ENCODE measurements at places on chromosomes 12 and 14. TPM values are rescaled to one million over a fixed set of nuclear protein-coding genes. Genes with fewer than 3 reads are reported as not detected.
A peak's percentile ranks its signal among the peaks of the same experiment; 100 is the strongest.

FAM181A gene
- not detected for total RNA-seq

GPR132 gene
- 51.2 TPM for total RNA-seq

SDSL gene
- not detected for total RNA-seq

MMP17 gene
- 0.48 TPM for total RNA-seq

PLD4 gene
- not detected for total RNA-seq

KLRD1 gene
- 1.1 TPM for total RNA-seq

DNA sequence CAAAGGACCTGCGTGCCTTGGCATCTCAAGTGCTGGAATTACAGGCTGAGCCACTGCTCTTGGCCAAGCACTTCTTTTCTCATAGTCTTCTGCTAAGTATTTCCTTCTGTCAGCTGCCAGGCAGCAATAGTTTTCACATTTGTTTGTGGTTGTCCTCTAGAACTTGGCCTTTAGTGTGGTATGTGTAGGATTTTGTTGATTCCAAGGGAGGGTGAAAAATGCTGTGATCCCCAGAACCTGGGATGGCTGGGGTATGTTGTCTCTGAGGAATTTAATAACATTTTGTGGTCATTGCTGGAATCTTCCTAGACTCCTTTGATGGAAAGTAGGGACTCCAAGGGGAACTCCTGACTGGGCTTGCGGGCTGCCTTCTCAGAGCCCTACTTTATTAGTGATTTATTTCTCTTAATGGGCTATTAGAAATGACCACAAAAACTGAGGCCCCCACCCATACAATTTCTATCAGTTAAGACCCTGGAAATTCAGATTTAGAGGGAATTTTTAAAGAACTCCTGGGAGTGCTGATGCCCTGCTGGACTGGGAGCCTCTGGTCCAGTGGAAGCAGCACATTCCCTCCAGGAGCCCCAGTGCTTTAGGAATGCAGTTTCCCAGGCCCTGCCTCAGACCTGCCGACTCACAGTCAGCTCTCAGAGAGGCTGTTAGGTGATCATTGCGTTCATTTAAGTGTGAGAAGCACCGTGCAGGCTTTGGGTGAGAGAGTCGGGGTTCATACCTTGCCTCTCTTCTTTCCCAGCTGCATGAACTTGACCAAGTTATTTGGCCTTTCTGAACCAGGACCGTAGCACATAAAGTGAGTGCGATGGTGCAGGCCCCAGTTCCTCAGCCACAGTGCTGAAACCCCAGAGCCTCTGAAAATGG lies 22.7 kb downstream of the TRAF3 start:
- no peaks in the 10 kb centered on the region for H3K27me3 ChIP-seq
- H3K36me3 ChIP-seq: peaks cover 11% of the 10 kb centered on the region
- peaks cover 40% of the 10 kb centered on the region for H3K4me1 ChIP-seq
- no peak for DNase-seq

- H3K4me1 ChIP-seq: peaks cover 31% of the 10 kb centered on the region
- H3K36me3 ChIP-seq: no peaks in the 10 kb centered on the region
- no peak for DNase-seq
- H3K27ac ChIP-seq: peak overlapping the region; percentile 77
- H3K4me3 ChIP-seq: peak overlapping the region; percentile 93
- no peaks in the 10 kb centered on the region for H3K27me3 ChIP-seq
These were observed 385 bp downstream of the CAPRIN2 start for GRCh38 chr12:30754383-30754749.

DNA sequence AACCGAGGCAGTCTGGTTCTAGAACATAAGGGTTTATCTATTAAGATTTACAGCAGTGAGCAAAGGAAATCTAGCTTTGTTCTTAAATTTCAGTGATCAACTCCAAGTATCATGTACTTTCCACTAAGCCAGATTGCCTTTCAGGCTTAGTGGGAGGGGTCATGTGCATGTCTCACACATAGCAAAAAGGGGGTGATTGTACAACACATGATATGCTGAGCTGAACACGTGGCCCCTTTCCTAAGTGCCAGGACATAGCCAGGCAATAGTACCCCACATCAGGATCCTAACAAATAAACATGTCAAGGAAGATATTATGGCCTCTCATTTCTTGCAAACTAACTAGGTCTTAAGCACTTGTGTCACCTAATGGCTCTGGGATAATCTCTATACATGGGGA lies 347.2 kb downstream of the C12orf75 start:
- H3K36me3 ChIP-seq: no peaks in the 10 kb centered on the region
- no peaks in the 10 kb centered on the region for H3K27me3 ChIP-seq
- no peak for DNase-seq

DNA sequence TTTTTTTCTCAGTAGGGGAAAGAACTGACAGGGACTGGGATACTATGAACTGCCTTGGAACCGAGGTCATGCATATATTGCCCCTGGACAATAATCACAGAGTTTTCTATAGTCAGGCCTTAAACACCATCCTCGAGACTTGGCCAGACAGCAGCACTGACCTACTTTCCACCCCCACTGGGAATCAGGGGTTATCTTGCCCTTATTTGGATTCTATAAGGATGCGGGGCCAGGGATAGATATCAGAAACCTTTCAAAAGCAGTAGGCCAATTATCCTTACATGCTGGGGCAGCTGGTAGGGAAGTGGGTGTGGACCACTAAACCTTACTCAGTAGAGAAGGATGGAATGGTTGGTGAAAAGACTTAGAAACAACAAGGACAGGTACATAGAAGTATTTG lies 2.0 kb downstream of the ZNF219 start:
- H3K27ac ChIP-seq: no peak overlapping the region
- H3K4me1 ChIP-seq: peaks cover 28% of the 10 kb centered on the region
- H3K27me3 ChIP-seq: peaks cover 22% of the 10 kb centered on the region
- no peak for DNase-seq
- H3K4me3 ChIP-seq: no peak overlapping the region
- H3K36me3 ChIP-seq: no peaks in the 10 kb centered on the region

GRCh38 chr12:50784501-50784900 lies 20.6 kb downstream of the ATF1 start:
- DNase-seq: no peak
- peaks cover 22% of the 10 kb centered on the region for H3K4me1 ChIP-seq
- peaks cover 29% of the 10 kb centered on the region for H3K36me3 ChIP-seq
- H3K27me3 ChIP-seq: no peaks in the 10 kb centered on the region

DNA sequence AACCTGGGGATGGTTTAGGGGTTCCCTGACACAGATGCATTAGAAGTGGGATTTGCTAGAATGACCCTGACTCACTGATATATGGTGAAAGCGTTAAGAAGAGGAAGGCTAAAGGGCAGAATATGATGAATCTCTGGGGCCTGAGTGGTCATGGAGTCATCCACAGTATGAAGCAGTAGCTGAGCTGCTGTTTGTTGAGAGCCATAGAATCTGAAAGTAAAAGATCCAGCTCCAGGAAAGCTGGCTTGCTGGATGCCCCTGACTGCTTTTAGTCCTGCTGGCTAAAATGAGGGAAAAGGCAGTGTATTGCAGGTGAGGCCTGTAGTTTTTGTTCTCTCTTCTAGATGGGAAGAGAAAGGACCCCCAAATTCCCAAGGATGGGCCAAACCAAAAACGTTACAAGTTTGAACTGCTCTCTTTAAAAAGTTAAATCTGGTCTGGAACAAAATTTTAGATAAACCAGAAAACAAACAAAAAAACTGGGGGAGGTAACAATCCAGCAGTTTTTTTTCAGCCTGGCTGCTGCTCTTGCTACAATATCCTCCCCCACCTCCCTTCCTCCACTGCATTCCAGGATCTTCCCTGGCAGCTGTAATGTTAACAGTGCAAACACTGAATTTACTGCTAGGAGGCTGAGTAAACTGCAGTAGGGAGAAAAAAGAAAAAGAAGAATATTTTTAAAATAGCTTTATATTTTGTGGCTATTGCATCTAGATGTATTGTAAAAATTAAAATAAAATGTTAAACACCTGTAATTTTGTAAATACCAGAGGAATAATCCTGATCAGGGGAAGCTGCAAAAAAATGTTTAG lies 16.5 kb downstream of the SEL1L start:
- H3K27me3 ChIP-seq: no peaks in the 10 kb centered on the region
- DNase-seq: no peak
- peaks cover 20% of the 10 kb centered on the region for H3K4me1 ChIP-seq
- no peak overlapping the region for H3K27ac ChIP-seq
- no peak overlapping the region for H3K4me3 ChIP-seq

- H3K36me3 ChIP-seq: peaks cover 10% of the 10 kb centered on the region
- peaks cover 25% of the 10 kb centered on the region for H3K27me3 ChIP-seq
- H3K4me1 ChIP-seq: no peaks in the 10 kb centered on the region
- no peak overlapping the region for H3K27ac ChIP-seq
- no peak for DNase-seq
- no peak overlapping the region for H3K4me3 ChIP-seq
These were observed 18.8 kb upstream of the BEGAIN start for GRCh38 chr14:100605706-100606686.

DNA sequence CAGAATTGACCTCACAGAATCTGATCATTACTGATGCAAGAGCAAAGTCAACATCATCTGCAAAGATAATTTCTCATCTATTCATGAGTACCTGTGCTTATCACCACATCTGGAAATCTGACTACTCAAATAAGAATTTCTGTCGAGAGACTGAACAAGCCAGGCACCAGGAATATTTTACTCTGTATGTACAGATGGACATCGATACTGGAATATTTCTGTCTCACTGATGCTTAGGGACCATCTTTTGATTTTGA lies 105.2 kb downstream of the BICD1 start:
- peaks cover 8% of the 10 kb centered on the region for H3K36me3 ChIP-seq
- DNase-seq: no peak
- no peak overlapping the region for H3K27ac ChIP-seq
- H3K4me1 ChIP-seq: no peaks in the 10 kb centered on the region
- no peaks in the 10 kb centered on the region for H3K27me3 ChIP-seq

GRCh38 chr12:92065018-92065499 lies 80.6 kb downstream of the BTG1 start:
- H3K4me3 ChIP-seq: no peak overlapping the region
- H3K27me3 ChIP-seq: no peaks in the 10 kb centered on the region
- peaks cover 7% of the 10 kb centered on the region for H3K36me3 ChIP-seq
- no peak for DNase-seq

DNA sequence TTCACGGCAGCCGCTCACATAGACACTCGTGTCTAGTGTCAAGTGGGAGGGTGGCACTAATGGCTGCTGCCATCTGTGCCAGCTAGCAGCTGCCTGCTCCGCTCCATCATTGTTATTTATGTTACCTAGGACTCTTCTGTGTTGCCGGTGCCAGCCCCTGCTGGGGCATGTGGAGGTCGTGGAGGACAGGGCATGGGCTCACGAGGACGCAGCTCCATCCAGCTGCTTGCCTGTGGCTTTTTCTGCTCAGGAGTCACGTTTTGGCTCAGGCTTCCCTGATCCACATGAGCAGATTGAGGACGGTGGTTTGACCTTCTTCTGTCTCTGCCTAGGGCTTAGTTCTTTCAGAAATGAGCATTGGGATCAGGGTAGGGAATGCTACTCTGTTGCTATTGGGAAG lies 31.2 kb downstream of the TPCN1 start:
- no peaks in the 10 kb centered on the region for H3K27me3 ChIP-seq
- H3K4me3 ChIP-seq: no peak overlapping the region
- no peak for DNase-seq
- H3K27ac ChIP-seq: no peak overlapping the region
- no peaks in the 10 kb centered on the region for H3K4me1 ChIP-seq

Data from activated CD4-positive, alpha-beta memory T cell treated with anti-CD3 and anti-CD28 coated beads, Interleukin-2, amount 10 ng/mL, durations not matched to agents 7 days and 5 days (primary cell).